LHCN-M2 (cell line): ENCODE measurements at places on chromosomes 16 and 17. TPM values are rescaled to one million over a fixed set of nuclear protein-coding genes. Genes with fewer than 3 reads are reported as not detected.
A peak's percentile ranks its signal among the peaks of the same experiment; 100 is the strongest.

GRCh38 chr16:24138024-24138423 lies 118.1 kb upstream of the CACNG3 start:
- no peak for DNase-seq

- no peak for DNase-seq
These were observed 77.3 kb upstream of the ASIC2 start for GRCh38 chr17:33370401-33370800.

The KRTAP1-5 gene
- 2.8 and 6.0 TPM in 2 replicates for total RNA-seq

DNA sequence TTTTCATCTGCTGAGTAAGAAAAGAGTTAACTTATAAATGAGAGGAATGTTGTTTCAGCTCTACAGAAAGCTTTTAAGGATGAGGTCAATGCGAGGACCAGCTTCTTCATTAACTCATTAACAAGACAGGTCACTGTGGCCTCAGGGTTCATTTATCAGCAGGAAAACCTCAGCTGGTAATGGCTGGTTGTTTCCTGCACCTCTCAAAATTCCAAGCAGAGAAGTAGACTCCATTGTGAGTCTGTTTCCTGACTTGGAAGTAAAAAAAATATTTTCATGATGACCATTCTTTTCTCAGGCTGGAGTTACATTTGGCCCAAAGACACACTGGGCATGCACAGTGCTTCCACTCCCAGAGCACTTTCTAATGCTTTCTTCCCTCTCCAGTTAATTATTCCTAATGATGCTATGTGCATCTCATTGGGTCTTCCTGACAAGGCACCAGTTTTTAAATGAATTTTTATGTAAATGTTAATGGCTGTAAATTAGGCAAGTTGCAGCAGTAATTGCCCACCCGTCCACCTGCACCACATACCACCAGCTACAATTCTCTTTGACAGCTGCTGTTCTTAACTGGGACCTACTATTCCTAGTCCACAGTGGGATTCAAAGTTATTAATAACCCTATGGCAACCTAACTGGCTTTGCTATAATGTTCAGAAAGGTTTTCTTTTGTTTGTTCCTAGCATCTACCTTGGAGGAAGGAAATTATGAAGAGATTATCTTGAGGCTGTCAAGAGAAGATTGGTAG lies 89.5 kb upstream of the BCAR1 start:
- DNase-seq = no peak

DNA sequence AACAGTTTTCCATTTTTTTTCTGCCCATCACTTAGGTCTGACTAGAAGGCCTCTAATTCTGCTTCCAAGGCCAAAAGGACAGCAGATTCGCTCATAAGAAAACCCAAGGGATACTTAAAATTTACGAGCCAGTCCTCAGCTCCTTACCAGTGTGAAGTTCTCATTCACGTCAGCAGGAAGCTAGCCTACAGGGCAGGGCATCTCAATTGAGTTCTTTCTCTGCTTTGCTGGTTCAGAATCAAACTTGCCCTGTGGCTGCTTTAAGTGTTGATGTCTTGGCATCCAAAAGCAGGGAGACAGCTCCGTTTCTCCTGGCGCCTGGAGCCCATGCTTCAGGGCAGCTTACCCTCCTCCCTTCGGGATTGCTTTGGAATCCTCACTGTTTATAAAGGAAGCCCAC lies 136.0 kb downstream of the ANKFN1 start:
- no peak for DNase-seq

DNA sequence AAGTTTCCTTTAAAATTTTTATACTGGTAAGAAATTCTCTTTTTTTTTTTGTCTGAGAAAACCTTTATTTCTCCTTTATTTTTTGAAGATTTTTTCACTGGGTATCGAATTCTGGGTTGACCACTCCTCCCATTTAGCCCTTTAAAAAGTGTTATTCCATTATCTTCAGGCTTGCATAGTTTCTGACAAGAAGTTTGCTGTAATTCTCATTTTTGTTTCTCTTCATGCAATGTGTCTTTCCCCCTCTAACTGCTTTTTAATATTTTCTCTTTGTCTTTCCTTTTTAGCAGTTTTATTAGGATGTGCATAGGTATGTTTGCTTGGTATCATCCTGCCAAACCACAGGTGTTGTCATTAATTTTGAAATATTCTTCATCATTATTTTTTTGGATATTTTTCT lies 67.7 kb upstream of the GOT2 start:
- no peak for DNase-seq

- DNase-seq = no peak
These were observed 5.4 kb upstream of the CYLD start for GRCh38 chr16:50736448-50736847.

The BCL6B gene
- total RNA-seq = not detected in 2 replicates

The CMTM1 gene
- total RNA-seq = 3.7 and 4.3 TPM in 2 replicates

DNA sequence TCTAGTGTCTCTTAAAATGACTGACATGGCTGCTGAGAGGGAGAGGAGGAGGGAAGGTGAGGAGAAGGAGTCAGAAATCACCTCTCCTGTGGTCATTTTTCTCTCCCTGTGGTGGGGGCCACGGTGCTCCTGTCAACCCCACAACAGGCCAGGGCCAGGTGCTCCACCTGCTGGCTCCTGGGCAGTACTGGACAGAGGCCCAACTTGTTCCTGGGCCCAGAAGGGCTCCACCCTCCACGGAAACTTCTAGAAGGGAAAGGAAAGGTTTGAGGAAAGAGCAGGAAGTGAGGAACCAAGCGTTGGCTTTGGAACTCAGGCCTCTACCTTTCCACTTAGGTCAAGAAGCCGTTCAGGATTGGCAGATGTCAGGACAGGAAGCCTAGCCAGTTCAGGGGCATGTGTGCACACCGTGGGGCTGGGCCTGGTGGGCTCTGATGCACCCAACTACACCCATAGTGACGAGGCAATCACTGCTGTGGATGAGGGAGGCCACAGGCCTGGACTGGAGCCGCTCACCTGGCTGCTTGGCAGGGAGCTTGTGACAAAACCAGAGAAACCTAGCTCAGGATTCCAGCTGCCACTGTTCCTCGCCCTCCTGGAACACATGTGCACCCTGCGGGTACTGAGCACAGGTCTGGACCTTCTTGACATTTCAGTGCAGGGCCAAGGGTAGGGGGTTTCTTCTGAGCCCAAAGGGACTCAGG lies 36.1 kb downstream of the WNT3 start:
- DNase-seq = no peak

- peak; percentile 80 for DNase-seq
These were observed 8.1 kb upstream of the MT1E start for GRCh38 chr16:56617212-56618085.

- peak; percentile 37 for DNase-seq
These were observed 2.5 kb upstream of the ATP6V0C start for GRCh38 chr16:2511128-2511800.

DNA sequence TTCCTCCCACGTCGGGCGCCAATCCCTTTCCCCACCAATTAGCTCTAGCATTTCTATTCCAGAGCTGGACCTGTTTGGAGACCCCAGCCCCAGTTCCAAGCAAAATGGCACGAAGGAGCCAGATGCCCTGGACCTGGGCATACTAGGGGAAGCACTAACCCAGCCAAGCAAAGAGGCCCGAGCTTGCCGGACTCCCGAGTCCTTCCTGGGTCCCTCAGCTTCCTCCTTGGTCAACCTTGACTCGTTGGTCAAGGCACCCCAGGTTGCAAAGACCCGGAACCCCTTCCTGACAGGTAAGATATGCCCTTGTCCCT lies 5.6 kb upstream of the SPATA20 start:
- DNase-seq = no peak

DNA sequence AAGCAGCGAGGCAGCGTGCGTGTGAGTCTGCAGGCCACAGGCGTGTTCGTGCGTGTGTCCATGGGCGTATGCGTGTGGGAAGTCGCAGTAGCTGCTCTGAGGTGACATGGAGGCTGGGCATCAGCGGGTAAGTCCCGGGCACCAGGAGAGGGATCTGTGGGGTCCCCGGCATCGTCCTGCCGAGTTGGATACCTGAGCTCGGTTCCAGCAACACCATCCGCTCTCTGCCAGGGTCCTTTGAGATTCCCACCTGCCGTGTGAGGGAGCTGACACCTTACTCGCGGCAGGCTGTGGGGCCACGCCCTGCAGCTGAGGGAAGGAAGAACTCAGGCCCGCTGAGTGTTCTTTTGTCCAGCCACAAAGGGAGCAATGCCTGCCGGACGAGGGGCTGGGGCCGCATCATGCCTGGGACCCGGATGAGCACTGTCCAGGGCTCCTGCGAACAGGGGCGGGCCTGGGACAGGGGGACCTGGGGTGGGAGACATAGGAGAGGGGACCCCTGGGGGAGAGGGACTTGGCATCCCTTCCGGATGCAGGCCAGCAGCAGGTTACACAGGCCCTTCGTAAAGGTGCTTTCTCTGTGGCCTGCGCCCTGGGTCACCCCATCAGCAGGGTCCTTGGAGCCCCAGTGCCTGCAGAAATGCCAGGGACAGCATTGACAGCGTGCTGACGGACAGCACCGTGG lies 5.0 kb upstream of the SNAI3 start:
- no peak for DNase-seq

The KRT20 gene
- total RNA-seq = not detected in 2 replicates

GRCh38 chr17:72539981-72540897 lies 419.4 kb downstream of the SOX9 start:
- DNase-seq = peak; percentile 81
